ENCODE measurements at places on chromosomes 3 and 15.

DNA sequence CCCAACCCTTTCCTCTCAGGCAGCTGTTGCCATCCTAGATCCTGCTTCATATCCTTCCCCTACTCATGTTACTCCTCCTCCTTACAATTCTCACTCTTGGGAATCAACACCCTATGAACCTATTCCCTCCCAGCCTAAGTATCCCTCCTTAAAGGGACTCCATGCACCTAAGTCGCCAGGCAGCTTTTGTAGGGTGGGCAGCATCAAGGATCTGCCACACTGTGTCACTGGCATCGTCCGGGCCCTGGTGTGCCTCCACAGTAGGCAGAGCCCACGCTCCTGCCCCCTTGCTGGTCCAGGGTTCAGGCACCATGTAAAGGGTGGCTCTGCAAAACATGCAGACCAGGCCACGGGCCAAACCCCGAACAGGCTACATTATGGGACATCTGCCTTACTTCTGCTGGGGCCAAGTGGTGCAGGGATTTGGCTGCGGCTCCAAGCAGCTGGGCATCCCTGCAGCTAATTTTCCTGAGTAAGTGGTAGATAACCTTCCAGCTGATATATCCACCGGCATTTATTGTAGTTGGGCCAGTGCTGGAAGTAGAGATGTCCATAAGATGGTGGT lies 53.4 kb downstream of the GSK3B start:
- DNase-seq, result no peak

GRCh38 chr15:72786676-72787345 lies 3.3 kb upstream of the ADPGK start:
- DNase-seq, result no peak

DNA sequence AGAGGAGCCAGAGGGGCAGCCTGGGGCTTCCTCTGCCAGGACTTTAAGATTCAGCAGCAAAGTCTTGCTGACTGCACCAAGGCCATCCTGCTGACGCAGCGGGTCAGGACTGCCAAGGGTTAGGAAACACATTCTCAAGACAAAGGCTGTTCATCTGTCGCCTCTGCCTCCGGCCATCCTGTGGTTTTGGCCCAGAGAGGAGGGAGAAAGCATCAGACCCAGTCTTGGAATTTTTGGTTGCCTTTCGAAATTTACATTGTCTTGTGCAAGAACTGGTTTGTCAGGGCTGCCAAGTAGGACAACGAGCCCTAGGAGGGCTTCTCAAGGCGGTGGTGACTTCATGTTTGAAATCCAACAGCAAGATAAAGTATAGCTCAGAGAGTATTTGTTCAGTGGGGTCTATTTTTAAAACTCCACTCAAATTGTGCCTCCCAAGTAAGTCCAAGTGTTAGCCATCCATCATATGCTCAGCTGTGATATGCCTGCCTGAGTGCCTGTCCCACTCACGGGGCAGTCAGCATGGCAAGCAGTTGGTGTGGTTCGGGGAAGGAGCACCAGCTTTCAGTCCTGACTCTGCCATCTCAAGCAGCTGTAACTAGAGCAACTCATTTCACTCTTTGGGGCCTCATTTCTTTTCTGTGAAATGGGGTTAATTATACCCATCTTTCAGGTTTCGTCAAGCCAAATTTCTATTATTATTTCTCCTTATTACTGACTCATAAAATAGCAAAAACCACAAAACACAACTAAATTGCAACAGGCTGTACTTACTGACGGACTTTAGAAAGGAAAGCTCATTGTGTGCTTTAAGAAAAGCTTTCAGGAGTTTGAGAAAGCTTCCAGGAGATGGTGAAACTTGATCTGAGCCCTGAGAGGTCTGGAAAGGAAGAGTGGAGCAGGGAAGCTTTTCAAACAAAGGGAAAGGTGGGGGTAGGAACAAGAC lies 42.4 kb upstream of the RHO start:
- DNase-seq, result no peak

GRCh38 chr3:132356568-132356967 lies 39.4 kb downstream of the ACP3 start:
- no peak for DNase-seq

DNA sequence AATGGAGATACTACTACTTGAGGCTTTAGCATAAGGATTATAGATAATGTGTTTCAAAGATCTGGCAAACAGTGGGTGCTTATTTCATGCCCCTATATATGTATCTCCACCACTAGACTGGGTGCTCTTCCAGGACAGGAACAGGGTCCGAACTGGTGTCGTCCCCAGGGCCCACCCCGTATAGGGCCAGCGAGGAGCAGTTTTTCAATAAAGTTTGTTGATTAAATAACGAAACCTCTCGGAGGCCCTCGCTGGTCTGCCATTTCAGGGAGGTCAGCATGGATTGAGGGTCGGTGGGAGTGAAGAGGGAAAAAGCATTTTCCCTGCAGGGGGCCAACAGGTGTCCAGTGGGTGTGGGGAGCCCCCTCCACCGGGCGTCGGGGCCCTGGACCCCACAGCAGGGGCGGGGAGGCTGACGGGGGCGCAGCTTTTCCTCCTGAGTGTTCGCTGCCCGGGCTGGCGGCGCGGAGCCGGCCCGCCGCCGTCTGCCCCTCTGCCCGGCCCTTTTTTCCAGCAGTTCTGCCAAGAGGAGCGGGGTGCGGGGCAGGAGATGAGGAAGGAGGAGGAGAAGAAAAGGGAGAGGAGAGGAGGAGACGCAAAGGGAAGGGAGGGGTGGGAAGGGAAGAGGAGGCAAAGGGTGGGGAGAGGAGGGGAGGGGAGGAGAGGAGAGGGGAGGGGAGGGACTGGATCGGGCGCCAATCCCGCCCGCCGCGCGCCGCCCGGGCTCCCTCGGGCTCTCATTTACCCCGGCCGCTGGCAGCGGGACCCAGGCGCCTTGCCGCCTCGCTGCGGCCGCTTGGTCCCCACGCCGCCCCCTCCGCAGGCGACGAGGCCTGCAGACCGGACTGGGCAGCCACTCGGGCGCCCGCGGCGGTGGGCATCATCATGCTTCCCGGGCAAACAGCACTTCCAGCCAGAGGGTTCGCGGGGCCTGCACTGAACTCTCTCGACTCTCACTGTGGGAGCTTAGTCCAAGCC lies 66.3 kb downstream of the ISG20 start:
- no peak for DNase-seq

- no peak for DNase-seq
Observed at GRCh38 chr15:30670056-30670455, 44.1 kb downstream of the ARHGAP11B start.

GRCh38 chr3:113249111-113249510 lies 37.8 kb downstream of the BOC start:
- no peak for DNase-seq

DNA sequence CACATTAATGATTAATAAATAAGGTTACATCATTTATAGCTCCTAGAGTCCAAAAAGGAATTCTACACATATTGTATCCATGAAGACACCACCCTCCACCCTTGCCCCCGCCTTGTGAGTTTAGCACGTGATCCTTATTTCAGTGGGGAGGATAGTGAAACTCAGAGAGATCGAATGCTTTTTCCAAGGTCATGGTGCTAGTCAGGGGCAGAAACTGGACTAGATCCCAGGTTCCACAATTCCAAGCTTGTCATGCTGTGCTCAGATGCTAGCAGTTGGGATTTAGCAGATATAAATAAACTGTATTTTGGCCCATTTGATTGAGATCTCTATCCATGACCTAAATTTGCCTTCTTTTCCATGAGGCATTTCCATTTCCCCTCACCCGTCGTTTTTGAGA lies 227.4 kb upstream of the THRB start:
- DNase-seq, result no peak

DNA sequence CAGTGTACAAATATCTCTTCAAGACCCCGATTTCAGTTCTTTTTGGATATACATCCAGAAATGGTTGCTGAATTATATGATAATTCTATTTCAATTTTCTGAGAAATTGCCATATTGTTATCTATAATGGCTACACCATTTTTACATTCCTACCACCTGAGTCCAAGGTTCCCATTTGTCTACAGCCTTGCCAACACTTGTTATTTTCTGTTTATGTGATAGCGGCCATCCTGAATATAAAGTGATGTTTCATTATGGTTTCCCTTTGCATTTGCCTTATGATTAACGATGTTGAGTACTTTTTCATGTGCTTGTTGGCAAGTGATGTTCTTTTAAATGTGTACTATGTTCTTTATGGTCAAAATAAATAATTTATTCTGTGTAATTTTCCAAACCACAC lies 8.5 kb downstream of the NR1I2 start:
- no peak for DNase-seq

DNA sequence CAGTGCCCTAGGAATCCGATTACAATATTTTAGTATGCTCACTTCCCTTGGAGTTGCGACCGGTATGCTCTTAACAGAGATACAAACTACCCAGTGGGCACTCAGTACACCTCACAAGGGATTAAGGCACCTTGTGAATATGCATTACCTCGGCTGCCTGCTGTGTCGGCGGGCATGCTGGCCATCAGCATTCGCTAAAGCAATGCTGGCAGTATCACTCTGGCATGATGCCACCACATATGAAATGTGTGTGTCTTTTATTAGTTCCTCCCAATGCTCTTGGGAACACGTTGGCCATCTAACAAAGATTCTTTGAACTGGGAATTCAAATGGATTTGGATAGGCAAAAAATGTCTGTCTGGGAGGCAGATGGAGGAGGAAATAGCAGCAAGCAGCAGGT lies 67.4 kb upstream of the FOXB1 start:
- DNase-seq, result no peak

GRCh38 chr15:91924183-91924582 lies 70.7 kb downstream of the SLCO3A1 start:
- no peak for DNase-seq

- no peak for DNase-seq
Observed at GRCh38 chr3:10950476-10951294, 41.9 kb upstream of the SLC6A1 start.

- no peak for DNase-seq
Observed at GRCh38 chr3:32706348-32707025, 21.5 kb downstream of the CNOT10 start.

DNA sequence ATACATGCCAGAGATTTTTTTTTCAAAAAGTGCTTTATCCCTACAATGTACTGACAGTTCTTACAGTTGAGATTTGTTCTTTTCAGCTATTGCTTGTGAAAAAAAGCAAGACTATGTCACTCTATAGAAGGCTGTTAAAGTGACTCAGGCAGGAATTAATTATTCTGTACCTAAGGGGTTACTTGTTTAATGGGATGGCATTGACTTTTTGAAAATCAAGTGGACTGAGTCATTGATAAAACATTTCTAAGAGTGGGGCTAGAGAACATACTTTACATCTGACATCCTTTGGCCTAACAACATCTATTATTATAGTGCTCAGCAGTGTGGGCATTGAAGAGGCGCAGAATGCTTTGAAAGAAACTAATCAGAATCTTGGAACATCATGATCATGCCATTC lies 34.3 kb downstream of the INTS14 start:
- no peak for DNase-seq

DNA sequence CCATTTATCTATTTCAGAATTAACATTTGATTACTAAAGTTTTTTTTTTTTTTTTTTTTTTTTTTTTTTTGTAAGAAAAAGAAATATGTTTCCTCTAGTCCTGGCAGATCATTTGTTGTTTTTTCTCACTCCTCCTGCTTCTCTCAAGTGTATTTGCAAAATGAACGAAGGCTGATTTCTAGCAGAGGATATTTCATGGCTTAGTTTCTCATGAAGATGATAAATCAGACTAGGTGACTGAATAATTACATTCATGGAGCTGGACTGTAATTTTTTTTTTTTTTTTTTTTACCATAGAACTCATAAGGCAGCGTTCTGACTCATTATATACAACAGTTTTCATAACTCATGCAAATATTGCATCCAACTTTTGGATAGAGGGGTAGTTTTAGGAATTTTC lies 332.5 kb upstream of the SEMA6D start:
- no peak for DNase-seq

DNA sequence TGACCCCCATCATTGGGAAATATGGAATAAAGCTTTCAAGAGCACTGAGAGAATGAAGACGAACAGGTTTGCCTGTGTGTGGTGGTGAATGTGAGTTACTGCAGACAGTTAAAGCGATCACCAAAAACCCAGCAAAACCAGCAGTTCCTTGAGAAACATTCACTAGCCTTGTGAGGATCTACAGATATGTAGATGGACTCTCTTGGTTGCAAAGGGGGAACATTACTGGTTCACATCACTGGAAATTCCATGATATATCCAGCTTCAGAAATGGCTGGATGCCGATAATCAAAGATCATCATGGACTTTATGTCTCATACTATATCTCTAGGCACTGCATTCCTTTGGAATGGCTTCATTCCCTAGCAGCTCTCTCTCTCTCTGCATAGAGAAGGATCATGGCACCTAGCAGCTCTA lies 10.2 kb upstream of the HERC1 start:
- no peak for DNase-seq

DNA sequence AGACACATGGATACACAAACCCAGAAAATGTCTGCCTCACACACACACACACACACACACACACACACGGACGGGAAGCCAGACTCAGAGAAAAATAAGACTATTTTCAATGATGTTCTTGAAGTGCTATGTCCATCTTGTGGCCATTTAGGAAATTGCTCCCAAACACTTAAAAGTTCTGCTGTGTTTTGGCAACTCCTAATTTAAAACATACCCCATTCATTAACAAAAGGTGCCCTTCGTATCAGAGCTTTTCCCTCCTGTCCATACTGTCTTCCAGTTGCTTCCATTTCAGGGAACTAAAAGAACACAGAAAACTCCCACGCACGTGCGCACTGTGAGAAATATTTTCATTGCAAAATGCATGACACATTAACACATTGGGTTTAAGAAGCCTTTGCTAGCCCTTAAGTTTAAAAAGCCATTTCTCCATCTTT lies 44.6 kb downstream of the SLC12A1 start:
- DNase-seq, result no peak
